ENCODE measurements at places on chromosomes 5 and 9.

DNA sequence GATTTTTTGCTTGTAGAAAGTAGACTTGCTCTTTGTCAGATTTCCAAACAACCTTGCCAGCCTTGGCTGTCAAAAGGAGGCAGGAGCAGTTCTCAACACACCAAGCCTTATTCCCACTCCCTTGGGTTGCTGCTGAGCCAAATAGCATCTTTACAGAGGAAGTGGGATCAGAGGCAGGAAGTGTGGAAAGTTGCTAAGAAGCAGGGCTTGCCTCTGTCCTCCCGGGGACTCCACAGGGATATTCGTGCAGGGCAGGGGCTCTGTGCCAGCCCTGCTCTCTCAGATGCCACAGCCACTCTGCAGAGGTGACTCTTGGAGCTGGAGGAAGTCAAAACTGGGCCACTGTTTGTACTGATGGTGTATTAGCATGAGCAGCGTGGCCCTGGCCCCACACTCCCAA is 24.3 kb downstream of the PTPDC1 start:
- no peak for DNase-seq

DNA sequence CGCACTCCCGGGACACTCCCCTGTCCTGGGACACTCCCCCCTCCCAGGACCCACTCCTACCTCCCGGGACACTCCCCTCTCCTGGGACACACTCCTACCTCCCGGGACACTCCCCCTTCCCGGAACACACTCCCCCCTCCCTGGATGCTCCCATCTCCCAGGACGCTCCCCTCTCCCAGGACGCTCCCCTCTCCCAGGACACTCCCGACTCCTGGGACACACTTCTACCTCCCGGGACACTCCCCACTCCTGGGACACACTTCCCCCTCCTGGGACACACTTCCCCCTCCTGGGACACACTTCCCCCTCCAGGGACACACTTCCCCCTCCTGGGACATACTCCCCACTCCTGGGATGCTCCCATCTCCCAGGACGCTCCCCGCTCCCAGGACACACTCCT is 95.6 kb downstream of the RXRA start:
- DNase-seq, result no peak

DNA sequence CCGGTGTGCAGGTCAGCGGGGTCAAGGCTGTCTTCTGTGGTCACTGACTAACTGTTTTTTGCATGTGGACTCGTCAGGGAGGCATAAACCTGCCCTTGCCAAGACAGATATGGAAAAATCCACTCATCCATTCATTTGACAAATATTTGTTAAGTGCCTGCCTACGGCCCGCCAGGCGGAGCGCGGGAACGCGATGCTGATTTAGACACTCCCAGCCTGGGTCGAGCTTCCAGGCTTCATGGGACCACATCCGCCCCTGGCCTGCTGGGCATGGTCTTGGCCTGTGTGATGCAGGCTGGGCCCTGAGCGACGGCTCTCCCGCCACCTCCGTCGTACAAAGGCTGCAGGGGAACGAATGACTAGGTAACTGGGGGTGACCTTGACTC is 18.1 kb downstream of the MYMK start:
- DNase-seq, result no peak

- no peak for DNase-seq
These were observed 47.5 kb downstream of the UIMC1 start for GRCh38 chr5:176959051-176959450.

DNA sequence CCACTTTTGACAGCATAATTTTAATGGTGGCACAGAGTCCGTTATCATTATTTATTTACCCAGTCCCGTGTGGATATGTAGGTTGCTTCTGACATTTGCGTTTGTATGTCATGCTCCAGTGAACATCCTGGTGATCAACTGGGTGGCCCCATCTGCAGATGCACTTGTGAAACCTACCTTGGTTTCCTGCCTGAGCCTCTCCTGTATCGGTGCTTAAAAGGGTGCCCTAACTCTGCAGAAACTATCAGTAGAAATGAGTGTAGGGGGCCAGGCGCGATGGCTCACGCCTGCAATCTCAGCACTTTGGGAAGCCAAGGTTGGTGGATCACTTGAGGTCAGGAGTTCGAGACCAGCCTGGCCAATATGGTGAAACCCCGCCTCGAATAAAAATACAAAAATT is 92.1 kb upstream of the IER5L start:
- DNase-seq, result no peak

DNA sequence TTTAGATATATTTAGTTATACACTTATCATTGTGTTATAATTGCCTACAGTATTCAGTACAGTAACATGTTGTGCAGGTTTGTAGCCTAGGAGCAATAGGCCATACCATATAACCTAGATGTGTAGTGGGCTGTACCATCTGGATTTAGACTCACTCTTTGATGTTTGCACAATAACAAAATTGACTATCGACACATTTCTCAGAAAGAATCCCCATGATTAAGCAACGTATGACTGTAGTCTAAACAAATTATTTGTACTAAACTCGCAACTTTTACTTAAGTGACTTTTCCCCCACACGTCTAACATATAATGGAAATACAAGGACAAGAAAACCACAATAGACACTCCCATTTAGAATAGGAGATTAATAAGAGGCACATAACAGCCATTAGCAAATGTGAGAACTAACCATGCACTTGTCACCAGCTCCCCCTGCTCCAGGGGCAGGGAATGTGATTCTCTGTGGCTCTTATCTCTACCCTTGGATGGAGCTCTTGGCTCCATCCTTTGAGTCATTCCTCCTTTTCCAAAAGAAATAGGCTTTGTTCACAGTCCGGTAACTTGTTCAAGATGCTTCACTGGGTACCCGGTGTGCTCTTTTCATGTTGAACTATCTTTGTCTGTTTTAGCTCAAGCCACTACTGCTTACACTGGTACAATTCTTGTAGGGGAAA is 8.7 kb upstream of the B4GALT1 start:
- no peak for DNase-seq

DNA sequence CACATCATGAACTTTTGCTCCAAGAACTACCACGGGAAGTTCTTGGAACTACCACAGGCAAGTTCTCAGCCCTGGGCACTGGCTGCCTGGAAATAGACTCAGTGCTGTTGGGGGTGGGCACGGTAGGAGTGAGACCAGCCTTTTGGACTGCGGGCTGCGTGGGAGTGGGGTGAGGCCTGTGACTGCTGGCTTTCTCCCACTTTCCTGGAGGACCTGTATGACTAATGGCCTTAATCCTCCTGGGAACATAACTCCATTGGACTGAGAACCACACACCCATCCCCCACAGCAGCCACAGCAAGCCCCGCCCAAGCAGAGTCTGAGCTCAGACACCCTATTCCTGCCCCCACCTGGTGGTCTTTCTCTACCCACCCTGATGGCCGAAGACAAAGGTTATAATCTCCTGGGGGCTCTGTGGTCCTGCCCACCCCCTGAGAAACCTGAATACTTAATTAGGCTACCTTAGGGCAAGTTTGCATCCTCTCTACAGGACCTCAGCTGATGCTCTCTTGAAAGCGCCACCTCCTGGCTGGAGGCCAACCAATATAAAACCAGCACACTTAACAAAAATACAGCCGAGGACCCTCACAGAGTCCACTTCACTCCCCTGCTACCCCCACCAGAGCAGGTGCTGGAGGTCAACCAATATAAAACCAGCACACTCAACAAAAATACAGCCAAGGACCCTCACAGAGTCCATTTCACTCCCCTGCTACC is 112.6 kb downstream of the CACNA1B start:
- DNase-seq, result no peak

GRCh38 chr5:91022518-91022917 is 360.6 kb downstream of the ARRDC3 start:
- no peak for DNase-seq

DNA sequence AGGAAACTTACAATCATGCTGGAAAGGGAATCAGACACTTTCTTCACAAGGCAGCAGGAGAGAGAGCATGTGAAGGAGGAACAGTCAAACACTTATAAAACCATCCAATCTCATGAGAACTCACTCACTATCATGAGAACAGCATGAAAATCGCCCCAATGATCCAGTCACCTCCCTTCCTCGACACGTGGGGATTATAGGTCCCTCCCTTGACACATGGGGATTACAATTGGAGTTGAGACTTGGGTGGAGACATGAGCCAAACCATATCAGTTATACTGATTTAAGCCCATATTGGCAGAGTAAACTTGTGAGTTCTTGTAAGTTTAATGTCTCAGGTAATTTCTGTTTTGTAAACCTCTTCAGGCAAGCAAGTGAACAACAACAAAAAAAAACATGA is 70.8 kb downstream of the ERAP1 start:
- DNase-seq, result no peak

DNA sequence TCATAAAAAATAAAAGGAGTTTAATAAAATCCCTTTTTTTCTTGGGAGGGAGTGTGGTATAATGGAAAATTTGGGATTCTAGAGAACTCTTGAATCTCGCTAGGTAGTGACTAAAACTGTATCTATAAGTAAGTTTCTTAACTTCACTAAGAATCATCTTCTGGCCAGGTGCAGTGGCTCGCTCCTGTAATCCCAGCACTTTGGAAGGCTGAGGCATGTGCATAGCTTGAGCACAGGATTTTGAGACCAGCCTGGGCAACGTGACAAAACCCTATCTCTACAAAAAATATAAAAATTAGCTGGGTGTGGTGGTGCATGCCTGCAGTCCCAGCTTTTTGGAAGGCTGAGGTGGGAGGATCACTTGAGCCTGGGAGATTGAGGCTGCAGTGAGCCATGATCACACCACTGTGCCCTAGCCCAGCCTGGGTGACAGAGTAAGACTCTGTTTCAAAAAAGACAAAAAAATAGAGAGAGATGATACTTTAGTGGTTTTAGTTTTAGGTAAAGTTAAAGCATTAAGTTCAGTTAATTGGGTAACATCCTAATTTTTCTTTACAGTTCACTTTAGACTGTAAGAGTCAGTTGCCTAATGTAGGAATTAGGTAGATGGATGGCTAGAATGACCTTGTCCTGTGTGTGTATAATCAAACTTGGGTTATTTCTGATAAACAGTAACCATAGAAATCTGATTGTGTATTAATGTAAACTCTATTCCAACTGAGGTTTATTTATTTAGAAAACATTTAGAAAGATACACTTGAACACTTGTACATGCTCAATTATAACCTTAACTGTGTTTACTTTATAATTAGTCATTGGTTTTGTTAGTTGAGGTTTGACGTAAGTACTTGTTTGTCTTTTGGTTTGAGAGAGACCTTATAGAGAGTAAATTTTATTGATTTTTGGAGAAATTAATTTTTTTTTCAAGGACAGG is 17.8 kb downstream of the UNC13B start:
- no peak for DNase-seq

- DNase-seq, result no peak
These were observed 16.5 kb downstream of the KIAA1958 start for GRCh38 chr9:112503170-112503569.

DNA sequence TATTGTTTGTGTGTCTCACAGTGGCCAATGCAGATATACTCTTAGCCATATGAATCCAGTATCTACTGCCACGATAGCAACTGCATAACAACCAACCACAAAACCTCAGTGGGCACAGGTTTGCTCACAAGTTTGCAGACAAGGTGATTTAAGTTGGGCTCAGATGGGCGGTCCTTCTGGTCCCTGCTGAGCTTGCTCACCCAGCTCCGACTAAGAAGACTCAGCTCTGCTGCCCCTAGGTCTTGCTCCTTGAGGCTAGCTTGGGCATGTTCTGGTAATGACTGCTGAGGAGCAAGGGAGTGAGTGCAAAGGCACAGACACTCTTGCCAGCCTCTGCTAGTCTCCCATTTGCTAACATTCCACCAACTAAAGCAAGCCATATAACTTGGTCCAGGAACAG is 52.6 kb downstream of the MTX3 start:
- DNase-seq, result no peak

- DNase-seq, result no peak
These were observed 105.1 kb downstream of the SERINC5 start for GRCh38 chr5:80150731-80151130.

- DNase-seq, result no peak
These were observed 66.5 kb upstream of the SPIN1 start for GRCh38 chr9:88321764-88322163.

- DNase-seq, result no peak
These were observed 22.8 kb downstream of the ANXA1 start for GRCh38 chr9:73174330-73174980.

GRCh38 chr5:159001247-159001646 is 98.5 kb downstream of the EBF1 start:
- DNase-seq, result no peak

DNA sequence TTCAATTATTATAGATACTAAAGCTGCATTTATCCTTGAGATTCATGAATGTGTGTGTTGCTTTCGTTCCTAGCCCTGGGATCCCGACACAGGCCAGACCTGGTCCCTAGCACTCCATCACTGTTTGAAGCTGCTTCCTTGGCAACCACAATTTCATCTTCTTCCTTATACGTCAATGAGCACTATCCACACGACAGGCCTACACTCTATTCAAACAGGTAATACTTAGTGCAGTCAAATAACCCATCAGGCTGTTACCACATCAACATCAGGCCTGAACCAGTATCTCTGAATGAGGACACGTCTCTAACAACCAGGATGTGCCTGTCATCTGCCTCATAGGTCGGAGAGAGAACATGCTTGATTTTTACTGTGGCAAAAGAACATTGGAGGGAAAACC is 73.3 kb downstream of the PRKACG start:
- DNase-seq, result no peak

- DNase-seq, result no peak
These were observed 36.2 kb upstream of the TTC1 start for GRCh38 chr5:159972538-159973362.

GRCh38 chr9:114117996-114118830 is 19.1 kb upstream of the KIF12 start:
- DNase-seq, result no peak

DNA sequence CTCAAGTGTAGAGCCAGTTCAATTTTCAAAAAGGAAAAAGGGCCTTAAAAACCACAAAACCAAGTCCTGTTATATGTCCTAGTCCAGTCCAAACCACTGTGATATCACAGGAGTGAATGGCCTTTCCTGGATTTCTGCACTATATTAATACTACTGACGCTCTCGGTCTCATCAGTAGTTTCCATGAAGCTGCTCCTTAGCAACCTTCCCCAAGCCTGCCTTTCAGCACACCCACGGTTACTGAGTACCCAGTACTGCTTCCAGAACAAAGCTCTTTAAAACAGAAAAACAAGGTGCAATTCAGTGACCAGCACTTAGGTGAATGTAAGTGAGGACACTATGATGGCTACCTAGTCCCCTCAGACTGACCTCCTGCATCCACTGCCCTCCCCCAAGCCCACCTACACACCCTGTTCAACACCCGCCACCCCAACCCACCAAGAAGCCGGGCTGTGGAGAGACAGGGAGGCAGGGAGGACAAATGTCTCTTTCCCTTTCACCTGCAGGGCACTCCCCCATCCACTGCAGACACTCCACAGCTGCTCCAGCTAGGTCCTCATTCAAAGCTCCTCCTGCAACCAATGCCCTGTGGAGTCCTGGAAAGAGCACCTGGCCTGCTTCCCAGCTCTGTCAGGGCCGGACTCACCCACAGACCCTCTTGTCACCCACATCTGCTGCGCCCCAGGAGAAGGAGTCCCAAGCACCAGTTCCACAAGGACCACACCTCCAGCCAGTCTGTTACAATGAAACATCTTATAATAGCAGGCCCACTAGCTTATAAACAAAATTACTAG is 25.9 kb downstream of the PSMB7 start:
- DNase-seq, result no peak

DNA sequence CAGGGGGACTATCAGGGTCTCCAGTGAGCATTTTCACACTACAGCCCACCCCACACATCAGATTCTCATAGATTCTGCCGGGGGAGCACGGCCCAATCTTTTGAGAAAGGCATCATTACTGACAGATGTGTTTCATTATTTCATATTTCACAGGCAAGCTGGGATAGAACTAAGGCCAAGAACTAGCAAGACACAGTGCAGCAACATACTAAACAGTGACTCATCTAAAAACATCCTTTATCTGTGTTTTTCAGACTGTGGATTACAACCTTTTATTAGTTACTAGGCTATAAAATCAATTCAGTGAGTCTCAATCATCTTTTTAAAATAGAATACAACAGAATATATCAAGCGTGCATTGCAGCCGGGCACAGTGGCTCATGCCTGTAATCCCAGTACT is 59.8 kb downstream of the CPLANE1 start:
- no peak for DNase-seq

Data from pulmonary artery endothelial cell (primary cell).